Occipital lobe (tissue), 3 donors: ENCODE measurements at places on chromosomes 12 and 14.

DNA sequence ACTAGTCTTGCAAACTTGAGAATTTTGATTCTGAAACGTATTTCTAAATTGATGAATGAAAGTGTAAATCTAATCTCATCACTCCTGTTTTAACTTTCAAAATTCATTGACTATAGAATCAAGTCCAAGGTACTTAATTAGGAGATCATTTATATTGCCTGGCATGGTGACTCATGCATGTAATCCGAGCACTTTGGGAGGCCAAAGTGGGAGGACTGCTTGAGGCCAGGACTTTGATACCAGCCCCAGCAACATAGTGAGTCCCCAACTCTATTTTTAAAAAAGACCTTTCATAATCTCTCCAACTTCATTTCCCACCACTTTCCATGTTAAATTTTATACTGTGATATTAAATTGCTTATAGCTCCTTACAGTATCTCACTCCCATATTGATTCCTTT lies 3.0 kb upstream of the MIPOL1 start:
- DNase-seq = no peak

DNA sequence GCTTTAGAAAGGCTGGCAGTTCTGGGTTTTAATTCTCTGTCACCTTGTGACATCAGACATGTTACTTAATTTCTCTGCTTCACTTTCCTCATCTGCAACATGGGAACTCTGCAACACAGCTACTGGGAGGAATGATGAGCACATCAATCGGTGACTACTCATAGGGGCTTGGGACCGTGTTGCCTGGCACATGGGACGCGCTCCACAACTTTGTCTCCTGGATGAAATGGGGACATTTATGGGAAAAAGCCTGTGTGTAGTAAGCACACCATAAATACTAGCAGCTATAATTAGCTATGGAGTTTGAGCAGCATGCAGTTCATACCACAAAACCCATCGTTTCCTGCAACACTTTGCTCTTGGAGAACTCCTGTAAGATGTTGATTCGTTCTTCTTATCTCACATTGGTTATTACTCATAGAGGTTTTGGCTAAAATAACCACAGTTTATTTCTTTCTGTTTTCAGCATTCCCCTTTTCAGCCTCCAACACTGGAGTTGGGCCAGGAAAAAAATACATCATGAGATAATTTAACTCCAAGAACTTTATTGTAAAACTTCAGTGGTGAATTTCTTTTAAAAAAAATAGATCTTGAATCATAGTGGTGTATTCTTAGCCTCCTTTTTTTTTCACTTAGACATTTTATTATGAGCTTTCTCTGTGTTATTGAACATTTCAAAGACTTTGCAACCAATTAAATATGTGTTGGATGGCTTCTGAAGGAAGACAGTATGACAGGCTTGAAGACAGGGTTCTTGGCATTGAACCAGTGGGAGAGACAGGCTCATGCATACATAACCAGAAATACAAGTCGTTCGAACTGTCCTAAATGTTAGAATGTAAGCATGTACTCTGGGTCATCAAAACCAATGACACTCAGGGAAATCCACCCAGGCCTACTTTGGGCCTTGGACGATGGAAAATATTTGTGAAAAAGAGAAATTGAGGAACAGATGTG lies 72.7 kb downstream of the RIN3 start:
- no peak for DNase-seq

- no peak for DNase-seq
Observed at GRCh38 chr14:75479770-75480600, 42.3 kb upstream of the BATF start.

- DNase-seq = no peak
Observed at GRCh38 chr12:131249246-131250027, 295.7 kb downstream of the ADGRD1 start.

GRCh38 chr14:94710731-94711130 lies 59.2 kb downstream of the GSC start:
- DNase-seq = no peak

- DNase-seq = no peak
Observed at GRCh38 chr12:28349196-28349595, 158.9 kb downstream of the CCDC91 start.

- DNase-seq = no peak
Observed at GRCh38 chr14:101290611-101291010, 270.7 kb upstream of the DIO3 start.

- no peak for DNase-seq
Observed at GRCh38 chr14:62885451-62885850, 159.8 kb downstream of the KCNH5 start.

DNA sequence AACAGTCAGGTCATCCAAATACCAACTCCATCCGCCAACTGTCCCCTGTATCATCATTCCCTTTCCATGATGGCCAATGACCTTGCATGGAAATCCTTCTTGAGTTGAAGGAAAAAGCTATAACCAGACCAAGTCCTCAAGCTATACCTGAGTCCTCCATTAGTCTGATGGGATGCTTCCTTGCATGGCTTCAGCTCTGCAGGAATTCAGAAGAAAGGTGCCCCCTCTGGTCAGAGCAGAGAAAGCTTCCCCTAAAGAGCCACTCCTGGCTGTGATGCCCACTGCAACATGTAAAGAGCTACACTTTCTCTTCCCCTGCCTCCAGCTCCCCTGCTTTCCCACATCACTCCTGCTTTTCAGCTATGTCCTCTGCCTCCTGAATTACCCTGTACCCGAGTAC lies 43.1 kb upstream of the FKBP4 start:
- no peak for DNase-seq

DNA sequence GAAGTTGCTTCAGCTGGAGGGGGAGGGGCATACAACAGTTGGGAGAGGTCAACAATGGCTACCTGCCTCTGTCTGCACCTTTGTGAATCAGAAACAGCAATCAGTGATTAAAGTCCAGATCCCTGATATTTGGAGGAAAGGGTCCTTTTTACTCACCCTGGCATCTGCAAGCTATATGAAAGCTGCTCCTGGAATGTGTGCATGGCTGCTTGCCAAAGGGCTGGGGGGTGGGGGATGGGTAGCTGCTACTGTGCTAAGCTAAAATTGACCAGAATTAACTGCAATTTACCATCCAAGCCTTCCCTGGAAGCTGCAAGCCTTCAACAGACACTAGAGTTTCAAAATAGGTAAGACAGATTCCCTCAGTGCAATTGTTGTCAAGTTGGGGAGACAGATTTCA lies 13.5 kb upstream of the GTF2A1 start:
- DNase-seq = no peak

- DNase-seq = no peak
Observed at GRCh38 chr14:74456684-74457564, 30.9 kb upstream of the SYNDIG1L start.

DNA sequence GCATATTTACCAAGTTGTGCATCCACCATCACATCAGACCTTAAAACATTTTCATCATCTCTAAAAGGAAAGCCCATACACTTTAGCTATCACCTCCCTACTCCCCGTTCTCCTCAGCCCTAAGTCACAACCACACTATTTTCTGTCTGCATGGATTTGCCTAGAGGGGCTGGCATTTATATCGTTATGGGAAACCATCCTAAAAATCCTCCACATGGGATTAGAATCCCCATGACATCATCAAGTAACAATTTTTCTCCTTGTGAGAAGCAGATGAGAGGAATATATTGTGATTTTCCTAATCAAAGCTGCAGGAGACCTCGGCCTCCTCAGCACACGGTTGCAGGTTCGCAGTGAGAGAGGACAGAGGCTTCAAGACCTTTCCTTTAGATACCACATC lies 114.1 kb downstream of the SLC15A4 start:
- no peak for DNase-seq

DNA sequence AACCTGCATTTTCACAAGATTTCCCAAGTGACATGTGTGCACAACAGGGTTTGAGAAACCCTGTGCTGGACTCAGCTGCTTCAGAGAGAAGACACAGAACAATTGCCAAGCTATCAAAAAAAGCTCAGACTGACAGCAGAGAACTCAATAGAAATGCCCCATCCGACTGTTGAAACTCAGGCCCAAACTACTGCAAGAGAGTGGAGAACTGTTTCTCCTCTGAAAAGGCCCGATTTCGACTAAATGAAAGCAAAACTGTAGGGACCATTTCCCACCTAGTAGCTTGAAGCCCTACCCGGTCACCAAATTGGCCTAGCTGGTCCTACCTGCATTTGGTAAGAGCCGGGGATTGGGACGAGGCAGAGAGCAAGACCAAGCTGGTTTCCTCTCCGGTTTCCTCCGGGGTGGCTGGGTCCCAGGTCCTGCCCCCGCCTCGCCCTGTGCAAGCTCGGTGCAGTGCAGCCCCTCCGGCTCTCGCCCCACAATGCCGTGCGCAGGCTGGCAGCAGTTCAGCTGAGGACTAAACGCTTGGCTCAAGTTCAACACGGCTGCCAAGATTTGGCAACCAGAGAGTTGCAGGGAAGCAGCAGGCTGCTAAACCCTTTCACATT lies 1180.6 kb downstream of the VRK1 start:
- peak; percentile 52 for DNase-seq

DNA sequence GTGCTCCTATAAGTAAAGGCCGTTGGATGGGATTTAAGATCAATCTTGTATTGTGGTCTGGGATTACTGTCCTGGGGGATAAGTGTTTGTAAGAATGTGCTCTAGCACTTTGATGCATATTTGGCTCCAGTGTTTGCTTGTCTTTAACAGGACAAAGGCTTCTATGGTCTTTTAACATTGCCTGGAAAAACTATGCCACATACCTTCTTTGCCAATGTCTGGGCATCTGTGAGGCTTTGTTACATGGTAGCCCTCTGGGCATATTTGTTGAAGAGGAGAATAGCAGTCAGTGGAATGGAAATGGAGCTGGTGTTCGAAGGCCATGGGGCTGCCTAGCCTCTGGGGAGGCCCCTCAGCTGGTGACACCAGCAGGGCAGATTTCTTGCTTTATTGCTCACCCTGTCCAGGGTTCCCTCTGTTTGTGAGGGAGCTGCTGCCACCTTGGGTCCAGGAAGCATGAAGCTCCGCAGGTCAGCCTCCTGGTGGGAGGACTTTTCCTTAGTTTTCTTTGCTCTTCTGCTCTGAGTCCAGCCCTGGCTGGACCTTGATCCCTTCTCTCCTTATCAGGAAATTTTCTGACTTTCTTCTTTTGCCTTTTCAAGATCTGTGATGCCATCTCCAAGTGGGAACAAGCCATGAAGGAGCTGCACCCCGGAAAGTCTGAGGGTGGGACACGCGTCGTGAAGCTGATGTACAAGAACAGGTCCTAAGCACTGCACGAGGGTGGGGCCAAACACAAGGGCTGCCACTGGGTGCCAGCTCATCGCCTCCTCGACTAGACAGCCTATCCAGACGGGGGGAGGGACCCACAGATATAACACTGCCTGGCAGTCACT lies 19.5 kb downstream of the PIGH start:
- DNase-seq = no peak

DNA sequence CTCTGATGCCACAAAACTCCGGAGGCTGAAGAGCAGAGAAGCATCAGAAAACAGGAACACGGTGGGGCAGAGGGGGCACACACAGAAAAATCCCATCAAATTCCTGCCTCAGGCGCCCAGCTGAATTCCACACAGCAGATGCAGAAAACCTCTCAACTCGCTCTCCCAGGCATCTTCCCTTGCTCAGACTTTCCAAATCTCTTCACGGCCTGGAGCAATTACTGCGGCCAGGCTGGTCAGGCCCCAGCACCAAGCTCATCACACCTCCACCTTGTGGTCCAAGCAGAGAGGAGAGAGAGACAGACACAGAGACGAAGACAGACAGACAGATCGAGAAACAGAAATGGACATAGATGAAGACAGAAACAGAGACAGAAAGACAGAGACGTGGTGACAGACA lies 89.0 kb downstream of the NCOR2 start:
- no peak for DNase-seq

- no peak for DNase-seq
Observed at GRCh38 chr14:75807667-75808360, 146.8 kb downstream of the TTLL5 start.

DNA sequence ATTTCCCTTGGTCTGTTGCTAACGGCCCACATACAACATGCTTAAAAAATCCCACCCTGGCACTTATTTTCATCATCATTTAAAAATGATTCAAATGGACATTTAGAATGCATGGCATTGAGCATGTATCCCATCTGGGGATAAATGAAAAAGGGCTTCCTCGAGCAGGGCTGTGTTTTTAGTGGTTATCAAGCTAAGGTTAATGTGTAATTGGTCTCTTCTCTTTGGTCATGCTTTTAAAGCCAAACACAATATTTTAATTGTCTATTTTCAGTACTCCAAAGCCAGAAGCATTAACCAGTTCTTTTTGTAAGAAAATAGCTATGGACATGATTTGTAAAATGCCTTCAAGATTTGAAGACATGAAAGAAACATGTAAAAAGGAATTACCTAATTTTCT lies 1.9 kb upstream of the TRHDE start:
- no peak for DNase-seq

DNA sequence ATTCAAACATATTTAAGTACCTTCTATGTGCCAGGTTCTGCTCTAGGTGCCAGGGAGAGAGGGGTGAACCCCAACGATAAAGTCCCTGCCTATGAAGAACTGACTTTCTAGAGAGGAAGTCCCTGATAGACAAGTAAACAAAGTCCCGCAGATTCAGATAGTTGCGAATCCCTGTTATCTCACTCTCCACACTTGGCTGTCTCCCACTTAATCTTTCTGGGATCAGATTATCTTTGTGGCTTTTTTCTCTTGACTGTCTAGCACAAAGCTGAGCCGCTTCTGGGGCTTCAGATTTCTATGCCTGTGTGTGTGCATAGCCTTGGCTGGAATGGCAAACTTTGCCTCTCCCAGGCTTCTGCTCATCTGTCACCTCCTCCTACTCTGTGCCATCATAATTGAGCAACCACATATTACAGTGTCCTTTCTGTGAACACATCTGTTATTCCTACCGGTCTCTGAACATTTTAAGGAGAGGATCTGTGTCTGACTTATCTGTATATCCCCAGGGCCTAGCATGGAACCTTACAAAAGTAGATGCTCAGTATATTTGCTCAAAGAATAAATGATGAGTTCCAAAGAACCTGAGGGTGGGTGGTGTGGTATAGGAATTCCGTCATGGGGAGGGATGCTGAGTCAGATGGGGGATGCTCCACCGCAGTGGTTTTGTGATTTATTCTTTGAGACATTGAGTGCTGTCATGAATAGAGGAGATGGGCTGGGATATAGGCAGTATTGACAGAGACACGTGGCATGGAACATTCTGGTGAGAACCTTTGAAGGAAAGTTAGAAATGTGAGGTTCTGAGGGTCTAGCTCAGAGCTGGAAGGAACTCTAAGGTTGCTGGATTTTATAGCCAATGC lies 28.5 kb downstream of the RGS6 start:
- no peak for DNase-seq

DNA sequence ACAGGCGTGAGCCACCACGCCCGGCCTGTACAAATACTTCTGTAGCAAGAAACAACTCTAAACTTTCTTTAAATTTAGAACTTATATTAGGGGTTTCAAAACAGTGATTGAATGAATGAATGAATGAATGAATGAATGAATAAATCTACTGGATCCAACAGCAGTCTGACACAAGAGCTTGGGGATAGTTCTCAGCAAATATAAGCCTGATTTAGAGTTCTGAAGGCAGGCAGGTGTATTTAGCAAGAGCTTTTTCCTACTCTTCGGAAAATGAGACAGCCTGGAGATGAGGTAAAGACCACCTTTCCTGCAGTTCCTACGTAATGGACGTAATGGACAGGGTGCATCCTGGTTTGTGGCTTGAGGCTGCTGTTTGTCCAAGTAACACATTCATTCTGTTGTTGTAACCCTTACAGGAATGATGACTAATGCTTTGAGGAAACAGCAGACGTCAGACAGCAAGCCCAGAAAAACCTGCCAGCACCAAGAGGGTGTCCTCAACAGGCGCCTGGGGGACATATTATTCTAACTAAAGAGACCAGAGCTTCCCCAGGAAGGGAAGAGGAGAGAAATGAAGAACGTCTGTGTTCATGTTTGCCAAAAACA lies 277.4 kb upstream of the SOX5 start:
- no peak for DNase-seq

GRCh38 chr14:42750771-42751170 lies 1144.1 kb downstream of the LRFN5 start:
- DNase-seq = no peak

GRCh38 chr12:30437044-30437443 lies 258.6 kb downstream of the IPO8 start:
- no peak for DNase-seq
